ENCODE measurements at places on chromosomes 13 and 19. TPM values are rescaled to one million over a fixed set of nuclear protein-coding genes. Genes with fewer than 3 reads are reported as not detected.

GRCh38 chr19:32172566-32173160 lies 172.7 kb upstream of the ZNF507 start:
- peak; percentile 8 for DNase-seq

DNA sequence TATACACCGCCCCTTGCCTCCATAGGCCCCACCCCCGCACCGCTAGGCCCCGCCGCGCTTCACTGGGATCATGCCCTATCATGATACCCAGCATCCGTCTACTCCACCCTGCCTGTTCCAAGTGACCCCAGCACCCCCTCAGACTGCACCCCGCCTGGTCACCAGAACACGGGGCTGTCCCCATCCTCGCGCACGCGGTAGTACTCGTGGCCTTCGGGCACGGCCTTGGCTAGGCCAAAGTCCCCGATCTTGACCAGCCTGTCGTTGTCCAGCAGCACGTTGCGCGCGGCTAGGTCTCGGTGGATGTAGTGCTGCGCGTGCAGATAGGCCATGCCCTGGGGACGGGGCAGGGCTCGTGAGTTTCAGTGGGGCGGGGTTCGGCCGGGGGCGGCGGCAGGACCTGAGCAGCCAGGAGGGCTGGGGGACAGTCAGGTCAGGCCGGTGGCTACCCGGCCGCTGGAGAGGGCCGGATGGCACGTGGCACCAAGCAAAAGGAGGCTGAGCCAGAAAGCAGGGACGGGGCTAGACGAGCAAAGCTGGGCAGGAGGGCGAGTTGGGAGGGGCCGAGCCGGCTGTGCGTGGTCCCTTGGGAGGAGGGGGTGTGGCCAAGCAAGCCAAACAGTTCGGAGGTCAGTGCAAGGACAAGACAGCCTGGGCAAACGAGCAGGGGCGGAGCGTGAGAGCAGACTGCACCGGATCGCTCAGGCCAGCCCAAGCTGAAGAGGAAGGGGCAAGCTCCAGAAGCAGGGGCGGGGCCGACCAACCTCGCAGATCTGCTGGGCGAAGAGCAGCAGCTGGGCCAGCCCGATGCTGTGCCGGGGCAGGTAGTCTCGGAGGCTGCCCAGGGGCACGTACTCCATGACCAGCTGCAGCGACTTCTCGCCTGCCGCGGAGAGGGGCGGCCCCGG lies 13.6 kb upstream of the ICAM3 start:
- peak; percentile 88 for DNase-seq

DNA sequence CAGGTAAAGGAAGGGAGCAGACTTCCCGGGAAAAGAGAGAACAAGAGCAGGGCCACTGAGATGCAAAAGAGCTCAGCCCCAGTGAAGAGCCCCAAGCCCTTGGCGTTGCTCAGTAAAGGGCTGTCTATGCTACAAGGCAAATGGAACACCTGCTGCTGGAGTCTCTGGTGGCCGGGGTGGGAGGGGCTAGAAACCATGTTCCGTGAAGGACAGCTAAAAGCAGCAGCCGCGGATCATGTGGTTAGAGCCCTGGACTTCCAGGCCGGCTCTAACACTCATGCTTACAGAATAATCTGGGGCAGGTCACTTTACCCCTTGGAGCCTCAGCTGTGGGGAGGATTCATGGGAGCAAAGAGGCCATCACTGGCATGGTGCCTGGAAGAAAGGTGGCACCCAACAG lies 17.8 kb downstream of the POU2F2 start:
- DNase-seq = no peak

DNA sequence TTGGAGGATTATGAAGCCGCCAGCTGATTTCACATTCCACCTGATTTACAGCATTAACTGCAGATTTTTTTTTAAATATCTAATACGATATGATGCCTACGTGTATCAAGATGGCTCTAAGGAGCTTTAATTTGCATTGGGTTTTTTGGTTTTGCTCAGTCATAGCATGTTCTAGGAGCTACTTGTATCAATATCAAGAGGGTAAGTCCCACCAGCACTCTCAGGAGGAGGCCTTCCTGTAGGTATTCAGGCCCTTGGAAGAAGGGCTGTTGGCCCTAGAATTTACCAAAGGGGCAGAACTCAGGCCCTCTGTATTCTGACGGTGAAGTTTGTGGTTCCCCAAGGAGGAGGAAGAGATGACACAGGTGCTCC lies 97.2 kb upstream of the IPO5 start:
- no peak for DNase-seq

DNA sequence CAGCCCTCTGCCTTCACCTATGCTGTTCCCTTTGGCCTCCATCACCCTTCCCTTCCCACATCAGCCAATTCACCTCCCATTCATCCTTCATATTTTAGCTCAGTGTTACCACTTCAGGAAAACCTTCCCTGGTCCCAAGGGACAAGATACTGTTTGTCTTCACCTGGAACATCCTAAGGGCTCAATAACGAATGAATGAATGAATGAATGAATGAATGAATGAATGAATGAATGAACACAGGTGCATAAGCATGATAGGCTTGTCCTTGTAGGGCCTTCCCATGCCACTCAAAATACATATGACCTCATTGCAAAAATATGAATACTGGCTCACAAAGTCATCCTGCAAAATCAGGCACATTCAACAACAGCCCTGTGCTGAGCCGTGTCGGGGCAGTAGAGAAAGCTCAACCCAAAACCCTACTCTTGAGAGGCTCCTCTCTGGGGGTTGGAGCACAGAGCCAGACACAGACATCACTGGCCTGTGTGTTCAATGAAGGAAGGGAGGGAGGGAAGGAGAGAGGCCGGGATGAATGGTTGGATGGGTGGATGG lies 33.7 kb upstream of the TPM4 start:
- no peak for DNase-seq

Gene IL12RB1
- 1.3 TPM for total RNA-seq

Gene CDC42EP5
- 25.7 TPM for total RNA-seq

All from lung (tissue), 17 donors.